Activated naive CD4-positive, alpha-beta T cell treated with anti-CD3 and anti-CD28 coated beads, Interleukin-2, amount 50 U/mL, for 72 hours (primary cell): ENCODE measurements at places on chromosomes 16 and 17. TPM values are rescaled to one million over a fixed set of nuclear protein-coding genes. Genes with fewer than 3 reads are reported as not detected.

SEPTIN12 gene
- not detected for total RNA-seq

GRCh38 chr17:1005361-1005946 is 8.5 kb downstream of the TIMM22 start:
- no peak for DNase-seq

GRCh38 chr17:32882029-32882428 is 5.1 kb upstream of the MYO1D start:
- no peak for DNase-seq

DNA sequence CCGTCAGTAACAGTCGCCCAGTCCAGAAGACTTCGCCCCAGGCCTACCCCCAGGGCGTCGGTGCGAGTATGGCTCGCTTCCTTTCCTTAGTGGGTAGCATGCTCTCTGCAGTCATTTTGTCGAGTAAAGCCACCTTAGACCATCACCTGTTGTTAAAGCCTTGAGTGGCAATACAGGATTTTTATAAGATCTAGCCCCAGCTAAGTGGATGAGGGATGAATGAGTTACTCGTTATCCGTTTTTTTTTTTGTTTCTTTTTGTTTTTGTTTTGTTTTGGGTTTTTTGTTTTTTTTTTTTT is 322 bp upstream of the KLHL11 start:
- DNase-seq = no peak
